ENCODE measurements at places on chromosomes 12 and 14.

DNA sequence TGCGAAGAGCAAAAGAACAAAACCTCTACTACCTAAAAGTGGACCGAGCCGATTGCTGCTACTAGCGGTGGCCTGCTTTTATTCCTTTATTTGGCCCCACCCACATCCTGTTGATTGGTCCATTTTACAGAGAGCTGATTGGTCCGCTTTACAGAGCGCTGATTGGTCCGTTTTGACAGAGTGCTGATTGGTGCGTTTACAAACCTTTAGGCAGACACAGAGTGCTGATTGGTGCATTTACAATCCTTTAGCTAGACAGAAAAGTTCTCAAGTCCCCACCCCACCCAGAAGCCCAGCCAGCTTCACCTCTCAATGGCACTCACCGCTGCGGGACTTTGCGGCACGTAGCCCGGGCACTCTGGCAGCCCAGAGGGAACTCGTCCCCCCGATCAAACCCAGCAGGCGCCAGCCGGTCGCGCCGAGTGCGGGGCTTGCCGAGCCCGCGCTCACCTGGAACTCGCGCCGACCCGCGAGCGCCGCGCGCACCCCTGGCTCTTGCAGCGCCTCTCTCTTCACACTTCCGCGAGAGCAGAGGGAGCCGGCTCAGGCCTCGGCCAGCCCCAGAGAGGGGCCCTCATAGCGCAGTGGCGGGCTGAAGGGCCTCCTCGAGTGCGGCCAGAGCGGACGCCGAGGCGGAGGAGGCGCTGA lies 8.7 kb upstream of the FGD4 start:
- no peak for DNase-seq

DNA sequence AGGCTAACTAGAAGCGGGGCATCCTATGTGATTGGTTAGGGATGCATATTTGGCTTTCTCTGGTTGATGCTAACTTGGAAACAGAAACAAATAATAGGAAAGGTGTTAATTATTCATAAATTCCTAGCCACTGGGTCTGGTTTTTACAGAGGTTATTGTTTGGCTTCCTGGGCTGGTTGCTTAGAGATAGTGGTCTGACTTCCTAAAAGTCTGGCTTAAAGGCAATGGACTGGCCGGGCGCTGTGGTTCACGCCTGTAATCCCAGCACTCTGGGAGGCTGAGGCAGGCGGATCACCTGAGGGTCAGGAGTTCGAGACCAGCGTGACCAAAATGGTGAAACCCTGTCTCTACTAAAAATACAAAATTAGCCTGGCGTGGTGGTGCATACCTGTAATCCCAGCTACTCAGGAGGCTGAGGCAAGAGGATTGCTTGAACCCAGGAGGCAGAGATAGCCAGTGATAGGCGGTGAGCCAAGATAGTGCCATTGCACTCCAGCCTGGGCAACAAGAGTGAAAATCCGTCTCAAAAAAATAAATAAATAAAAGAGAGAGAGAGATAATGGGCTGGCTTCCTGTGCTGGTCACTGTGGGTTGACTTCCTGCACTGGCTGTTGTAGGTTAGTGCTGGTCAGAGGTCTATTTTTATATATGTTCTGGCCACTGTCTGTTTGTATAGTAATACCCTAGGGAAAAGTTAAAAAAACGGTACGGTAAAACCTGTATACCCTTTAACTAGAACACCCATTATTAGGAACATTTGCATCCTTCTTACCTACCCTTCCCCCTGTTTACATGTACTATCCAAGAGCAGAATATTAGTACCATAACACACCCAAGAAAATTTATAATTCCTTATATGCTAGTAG lies 24.1 kb downstream of the OR6S1 start:
- DNase-seq: no peak

DNA sequence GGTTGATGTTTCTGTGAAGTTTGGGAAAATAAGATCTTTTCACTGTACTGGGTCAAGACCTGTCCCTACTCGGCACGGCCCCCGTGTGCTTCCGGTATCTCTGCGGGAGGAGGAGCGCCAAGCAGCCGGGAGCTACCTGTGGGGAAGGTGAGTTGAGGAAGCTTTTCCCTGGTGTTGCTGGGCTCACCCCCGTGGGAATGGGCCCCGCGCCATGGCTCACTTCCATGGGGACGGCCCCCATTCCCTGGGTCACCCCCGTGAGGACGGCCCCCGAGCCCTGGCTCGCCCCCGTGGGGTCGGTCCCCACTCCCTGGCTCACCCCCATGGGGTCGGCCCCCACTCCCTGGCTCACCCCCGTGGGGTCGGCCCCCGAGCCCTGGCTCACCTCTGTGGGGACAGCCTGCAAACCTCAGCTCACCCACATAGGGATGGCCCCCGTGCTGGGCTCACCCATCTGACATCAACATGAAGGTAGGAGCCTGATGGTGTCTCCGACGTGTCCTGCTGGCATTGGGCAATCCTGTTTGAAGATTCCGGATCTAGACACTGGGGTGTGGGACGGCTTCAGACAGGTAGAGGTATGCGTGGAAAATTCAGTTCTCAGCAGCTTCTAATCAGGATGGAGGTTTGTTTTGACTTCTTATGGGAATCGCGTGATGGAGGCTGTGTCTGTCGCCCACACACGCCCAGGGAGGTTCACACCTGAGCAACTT lies 9.1 kb downstream of the LRCOL1 start:
- no peak for DNase-seq

GRCh38 chr12:121983536-121984210 lies 38.0 kb upstream of the BCL7A start:
- no peak for DNase-seq

DNA sequence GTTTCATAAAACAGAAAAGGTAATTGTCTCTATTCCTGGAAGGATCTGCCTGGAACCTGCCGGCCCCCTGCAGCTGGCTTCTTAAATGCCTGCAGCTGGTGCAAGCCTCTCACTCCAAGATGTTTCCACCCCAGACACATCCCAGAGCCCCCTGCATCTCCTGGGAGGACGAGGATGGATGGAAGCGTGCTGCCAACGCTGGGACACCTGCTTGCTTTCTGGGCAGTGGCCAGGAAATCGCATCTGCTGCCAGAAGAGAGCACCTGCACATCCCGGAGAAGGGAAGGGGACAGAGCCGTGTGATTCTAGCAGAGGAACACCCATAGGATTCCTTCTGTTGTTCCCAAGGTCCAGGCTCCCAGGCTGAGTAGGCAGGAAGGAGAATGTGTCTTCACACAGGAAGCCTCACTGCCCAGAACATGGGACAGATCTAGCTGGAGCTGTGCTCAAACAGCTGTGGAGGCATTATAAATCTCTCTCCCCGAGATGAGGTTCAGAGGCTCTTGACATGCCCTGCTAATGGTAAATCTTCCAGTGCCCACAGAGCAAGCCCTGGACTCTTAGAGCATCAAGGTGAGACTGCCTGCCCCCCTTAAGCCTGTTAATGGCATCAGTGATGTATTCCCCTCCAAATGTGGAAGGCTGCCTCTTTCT lies 138.8 kb upstream of the MAP1LC3B2 start:
- no peak for DNase-seq

DNA sequence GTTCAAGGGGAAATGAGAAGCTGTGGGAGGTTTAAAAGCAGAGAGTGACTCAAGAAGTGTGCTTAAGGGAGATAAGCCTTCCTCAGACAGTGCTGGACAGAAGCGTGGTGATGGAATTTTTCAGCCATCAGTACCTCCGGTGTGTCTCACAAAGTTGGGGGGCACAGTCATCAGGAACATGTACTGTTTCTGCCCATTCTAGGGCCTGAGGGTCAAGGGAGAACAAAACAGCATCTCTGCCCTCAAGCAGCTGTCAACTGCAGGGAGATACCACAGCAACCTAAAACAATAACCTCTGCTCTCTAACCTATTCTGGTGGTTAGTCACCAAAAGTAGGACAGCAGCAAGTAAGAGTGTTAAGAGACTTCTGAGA lies 2.0 kb upstream of the STON2 start:
- DNase-seq: no peak
